ENCODE measurements at places on chromosomes 7 and 10.

GRCh38 chr10:24718031-24718855 is 5.4 kb downstream of the ARHGAP21 start:
- no peak for DNase-seq

GRCh38 chr10:15120523-15120922 is 23.4 kb downstream of the RPP38 start:
- no peak for DNase-seq

DNA sequence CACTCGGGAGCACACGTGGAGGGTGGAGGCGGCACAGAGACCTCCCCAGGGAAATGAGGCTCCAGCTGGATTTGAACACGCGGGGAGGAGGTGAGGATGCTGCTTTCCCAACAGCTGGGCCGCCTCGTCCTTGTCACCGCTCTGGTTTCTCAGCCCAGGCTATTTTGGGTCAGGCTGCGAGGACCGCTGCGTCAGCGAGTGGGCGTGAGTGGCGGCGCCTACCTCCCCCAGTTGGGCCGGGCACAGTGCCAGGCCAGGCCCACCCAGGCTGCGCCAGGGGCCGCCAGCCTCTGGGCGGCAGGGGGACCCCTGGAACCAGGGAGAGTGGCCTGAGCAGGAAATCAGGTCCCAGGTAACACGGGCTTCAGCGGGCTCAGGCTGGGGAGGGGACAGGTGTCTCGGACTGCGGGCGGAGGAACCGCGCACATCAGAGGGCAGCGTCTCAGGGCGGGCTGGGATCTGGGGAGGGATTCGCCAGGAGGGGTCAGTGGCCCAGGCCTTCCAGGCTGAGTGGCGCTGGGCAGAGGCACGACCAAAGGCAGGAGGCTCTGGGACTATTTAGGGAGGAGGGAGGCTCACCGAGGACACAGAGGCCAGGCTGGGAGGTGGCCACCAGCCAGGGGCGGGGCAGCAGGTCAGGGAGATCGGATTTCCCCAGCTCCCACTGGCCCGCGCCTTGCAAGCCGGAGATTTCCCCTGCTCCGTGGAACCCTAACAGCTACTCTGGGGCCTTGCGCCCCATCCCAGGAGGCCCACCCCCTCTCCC is 125.2 kb upstream of the RET start:
- peak; percentile 14 for DNase-seq

DNA sequence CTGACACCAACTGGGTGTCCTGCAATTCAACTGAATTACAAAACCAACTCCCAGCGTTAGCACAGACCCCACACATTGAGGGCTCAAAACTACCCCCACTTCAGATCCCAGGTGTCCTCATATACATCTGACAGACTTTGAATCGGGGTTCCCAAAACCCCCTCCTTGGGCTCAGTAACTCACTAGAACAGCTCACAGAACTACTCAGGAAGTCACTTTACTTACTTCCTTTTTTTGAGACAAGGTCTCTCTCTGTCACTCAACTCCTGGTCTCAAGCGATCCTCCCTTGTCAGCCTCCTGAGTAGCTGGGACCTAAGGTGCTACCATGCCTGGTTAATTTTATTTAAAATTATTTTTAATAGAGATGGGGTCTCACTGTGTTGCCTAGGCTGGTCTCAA is 456.0 kb downstream of the SDK1 start:
- no peak for DNase-seq

DNA sequence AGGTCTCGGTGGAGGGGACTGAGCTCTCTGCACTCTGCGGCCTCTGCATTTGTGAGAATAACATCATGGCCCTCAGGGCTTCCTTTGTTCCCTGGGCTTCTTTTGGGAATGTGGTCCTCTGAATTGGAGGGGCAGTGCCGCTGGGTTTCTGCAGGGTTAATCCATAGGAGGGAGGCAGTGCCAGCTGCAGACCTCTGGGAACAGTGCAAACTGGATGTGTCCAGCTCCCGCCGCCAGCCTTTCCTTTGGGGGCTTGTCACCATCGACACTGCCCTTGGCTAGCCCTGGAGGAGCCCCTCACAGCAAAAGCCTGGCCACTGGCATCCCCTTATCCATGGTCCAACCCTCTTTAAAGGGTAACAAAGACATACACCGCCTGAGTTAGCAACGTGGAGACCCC is 174.0 kb downstream of the WDR37 start:
- no peak for DNase-seq

- no peak for DNase-seq
Observed at GRCh38 chr7:153070141-153070540, 310.6 kb downstream of the ACTR3B start.

DNA sequence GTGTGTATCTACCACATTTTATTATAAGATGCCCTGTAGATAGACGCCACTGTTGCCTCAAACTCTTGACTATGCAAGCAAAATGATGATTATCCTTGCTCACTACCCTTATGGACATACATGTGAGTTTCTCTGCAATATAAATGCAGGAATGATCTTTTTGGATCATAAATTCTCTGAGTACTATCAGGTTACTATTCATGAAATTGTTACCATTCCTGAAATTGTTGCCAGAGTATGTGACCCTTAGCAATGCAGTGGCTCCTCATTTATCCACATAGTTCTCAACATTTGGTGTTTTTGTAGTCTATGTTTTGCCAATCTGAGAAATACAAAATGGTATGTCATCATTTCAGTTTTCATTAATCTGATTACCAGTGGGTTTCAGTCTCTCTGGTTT is 166.2 kb upstream of the FAM3C start:
- no peak for DNase-seq

GRCh38 chr10:92756201-92757065 is 66.7 kb downstream of the HHEX start:
- DNase-seq = no peak

DNA sequence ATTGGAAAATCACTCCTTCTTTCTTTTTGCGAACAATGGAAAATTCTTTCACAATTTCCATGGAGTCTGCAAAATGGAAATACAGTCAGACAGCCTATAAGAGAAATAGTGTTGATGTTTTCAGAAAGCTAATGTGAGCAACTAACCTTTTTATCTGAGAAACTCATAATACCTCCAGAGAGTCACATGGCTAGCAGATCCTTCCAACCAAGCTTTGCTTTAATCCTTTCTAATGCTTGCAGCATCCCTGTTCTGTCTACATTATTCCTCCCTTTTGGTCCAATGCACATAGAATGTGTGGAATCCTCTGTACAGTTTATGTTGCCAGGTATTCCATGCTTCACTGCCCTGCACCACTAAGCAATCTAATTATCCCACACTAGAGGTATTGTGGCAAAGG is 717.5 kb upstream of the LRRN3 start:
- DNase-seq = no peak

- no peak for DNase-seq
Observed at GRCh38 chr10:520402-520787, 169.1 kb downstream of the DIP2C start.

DNA sequence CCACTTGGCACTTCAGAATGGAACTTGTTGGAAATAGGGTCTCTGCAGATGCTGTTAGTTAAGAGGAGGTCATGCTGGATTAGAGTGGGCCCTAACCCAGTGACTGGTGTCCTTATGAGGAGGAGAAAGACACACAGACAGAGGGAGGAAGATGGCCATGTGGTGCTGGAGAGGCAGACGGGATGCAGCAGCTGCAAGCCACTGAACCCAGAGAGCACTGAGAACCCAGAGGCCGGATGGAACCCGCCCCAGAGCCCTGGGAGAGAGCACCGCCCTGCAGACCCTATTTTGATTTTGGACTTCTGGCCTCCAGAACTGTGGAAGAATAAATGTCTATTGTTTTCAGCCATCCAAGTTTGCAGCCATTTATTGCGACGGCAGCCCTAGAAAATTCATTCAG is 58.0 kb upstream of the EBF3 start:
- DNase-seq = no peak

DNA sequence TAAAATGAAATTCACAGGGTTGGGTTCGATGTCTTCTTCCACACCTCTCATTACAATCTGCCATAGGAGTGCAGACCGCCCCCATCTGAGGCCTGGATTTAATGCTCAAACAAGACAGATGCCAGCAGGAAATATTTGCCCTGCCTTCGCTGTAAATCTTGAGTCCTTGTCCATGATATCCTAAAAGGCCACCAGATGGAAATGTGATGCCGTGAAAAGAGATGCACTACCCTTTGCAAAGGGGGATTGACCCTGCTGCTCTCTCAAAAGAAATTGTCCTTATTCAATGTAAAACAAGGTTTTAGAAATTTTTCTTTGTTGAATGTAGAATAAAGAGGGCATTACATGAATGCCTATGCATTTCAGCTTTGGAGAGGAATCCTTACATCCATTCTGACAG is 37.5 kb downstream of the AGAP4 start:
- no peak for DNase-seq

GRCh38 chr7:140276001-140276400 is 99.2 kb upstream of the KDM7A start:
- DNase-seq = no peak

DNA sequence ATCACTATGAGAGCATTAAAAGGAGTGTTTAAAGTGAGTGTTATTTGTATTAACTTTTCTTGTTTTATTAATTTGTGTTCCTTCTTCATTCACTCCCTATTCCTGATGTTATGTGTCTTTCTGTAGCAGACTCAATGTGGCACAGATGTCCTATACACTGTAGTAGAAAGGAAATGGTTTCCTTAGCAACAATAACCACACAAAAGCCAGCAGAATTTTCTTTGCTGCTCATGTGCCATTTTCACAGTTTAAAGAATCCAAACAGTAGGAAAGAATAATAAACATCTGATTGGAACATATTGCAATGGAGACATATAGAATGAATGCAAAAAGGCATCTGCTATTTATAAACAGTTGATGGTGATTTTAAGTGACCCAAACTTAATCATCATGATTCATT is 763.6 kb downstream of the PHTF2 start:
- DNase-seq = no peak

DNA sequence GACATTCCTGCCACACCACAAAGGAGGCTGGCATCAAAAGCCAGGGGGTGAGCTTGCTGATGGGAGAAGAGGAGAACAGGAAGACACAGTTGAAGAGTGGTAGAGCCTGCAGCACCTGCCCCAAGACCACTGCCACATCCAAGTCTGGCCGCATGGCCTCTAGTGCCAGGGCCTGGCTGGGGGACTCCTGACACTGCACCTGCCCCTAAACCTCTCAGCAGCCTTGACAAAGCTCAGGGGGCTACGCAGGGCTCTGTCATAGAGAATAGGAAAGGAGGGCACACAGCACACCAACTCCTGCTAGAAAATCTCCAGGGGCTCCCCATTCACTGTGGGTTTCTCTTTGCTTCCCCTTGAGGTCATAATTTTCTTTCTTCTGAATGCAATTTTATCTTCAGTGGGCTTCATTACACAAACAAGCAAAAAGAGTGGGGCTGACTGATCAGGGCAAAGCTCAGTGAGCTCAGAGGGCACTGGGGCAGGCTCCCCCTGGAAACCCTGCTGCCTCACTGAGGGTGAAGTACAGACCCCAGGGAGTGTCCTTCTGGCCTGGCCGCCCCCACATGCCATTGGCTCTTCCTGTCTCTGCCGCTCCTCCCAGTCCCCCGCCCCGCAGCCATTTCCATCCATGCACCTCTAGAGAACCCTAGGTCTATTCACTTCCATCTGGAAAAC is 37.2 kb downstream of the VOPP1 start:
- no peak for DNase-seq

DNA sequence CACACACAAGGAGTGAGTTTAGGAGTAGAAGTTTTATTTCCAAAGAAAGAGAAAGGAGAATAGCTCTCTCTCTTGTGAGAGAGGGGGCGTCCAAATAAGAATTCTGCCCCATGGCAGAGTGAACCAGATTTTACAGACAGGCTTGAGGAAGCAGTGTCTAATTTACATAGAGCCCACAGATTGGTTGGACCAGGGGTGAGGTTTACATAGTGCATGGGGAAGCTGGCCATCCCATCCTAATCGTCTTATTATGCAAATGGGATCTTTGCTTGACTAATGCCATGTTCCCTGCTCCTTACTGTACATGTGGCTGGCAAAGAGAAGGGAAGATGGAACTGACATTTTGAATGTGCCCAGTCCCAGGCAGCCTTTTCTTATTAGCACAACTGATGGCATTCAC is 60.0 kb upstream of the ACSM6 start:
- DNase-seq = no peak

DNA sequence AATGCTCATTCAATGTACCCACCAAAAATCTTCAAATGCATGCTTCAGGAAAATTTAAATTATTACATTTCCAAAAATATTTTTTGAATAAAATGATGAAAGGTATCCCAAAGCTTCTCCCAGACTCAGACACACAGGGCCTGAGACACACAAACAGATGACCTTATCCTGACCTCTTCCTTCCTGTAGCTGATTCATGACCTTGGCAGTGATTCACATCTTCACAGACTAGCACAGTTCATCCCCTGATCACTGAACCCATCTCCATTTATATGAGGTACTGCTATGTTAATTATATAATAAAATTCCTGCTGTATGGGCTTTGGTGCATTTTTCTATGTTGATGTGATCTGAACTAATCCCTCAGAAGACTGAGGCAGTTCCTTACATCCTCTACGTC is 265.0 kb upstream of the GLI3 start:
- no peak for DNase-seq

- DNase-seq = no peak
Observed at GRCh38 chr7:68319061-68319460, 1279.2 kb upstream of the AUTS2 start.

GRCh38 chr10:76892766-76893479 is 744.7 kb downstream of the KCNMA1 start:
- DNase-seq = no peak

GRCh38 chr10:70228491-70228890 is 4.7 kb downstream of the PPA1 start:
- no peak for DNase-seq

GRCh38 chr7:94145602-94146001 is 141.4 kb upstream of the BET1 start:
- DNase-seq = no peak

DNA sequence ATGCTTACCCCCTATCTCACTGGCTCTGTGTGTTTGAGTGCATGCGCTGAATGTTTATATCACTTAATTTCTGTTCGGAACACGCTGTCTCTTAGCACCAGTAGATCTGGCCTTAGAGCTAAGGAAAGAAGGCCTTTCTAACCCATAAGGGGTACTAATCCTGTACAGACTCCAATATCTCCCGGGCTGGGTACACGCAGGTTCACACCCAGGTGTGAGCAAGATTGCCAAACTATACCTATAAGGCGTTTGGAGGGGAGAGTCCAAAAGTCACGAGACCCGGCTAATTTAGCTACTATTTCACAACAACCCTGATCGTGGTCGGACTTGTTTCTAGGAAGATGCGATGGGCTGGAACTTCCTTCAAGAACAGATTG is 727 bp upstream of the PDSS1 start:
- no peak for DNase-seq

GRCh38 chr7:128094686-128095085 is 63.4 kb upstream of the LRRC4 start:
- no peak for DNase-seq

DNA sequence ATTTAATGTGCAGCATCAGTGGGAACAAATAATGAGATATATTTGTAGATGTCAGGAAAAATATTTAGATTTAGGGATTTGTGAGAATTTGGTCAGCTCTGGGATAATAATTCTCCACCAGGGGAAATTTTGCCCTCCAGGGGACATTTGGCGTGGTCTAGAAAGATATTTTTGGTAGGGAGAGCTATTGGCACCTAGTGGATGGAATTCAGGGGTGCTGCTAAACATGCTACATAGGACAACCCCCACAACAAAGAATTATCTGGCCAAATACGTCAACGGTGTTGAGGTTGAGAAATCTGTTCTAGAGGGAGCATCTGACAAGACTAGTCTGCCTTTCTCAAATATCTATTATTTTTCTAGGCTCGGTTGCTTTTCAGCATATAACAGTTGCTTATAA is 2.1 kb downstream of the ADK start:
- DNase-seq = no peak

GRCh38 chr10:78664929-78665553 is 403.7 kb upstream of the ZMIZ1 start:
- no peak for DNase-seq
